Activated gamma-delta T cell treated with anti-CD3 and anti-CD28 coated beads, Interleukin-2, amount 50 U/mL, for 16 hours (primary cell): ENCODE measurements at places on chromosomes 4 and X.

GRCh38 chr4:10057023-10057395, 35.7 kb upstream of the SLC2A9 start:
- no peak for DNase-seq

GRCh38 chrX:96684339-96685209, at the start of gene DIAPH2:
DIAPH2 (plus strand) TSS chrX:96684842.
- DNase-seq: peak; percentile 48

- no peak for DNase-seq
Observed at GRCh38 chr4:73870260-73870659, 1.1 kb downstream of the CXCL1 start.

GRCh38 chr4:121951521-121952110, at the start of gene TRPC3:
TRPC3 (minus strand) TSS chr4:121952060; CDS start chr4:121951680, 380 bp downstream.
- DNase-seq: no peak

- no peak for DNase-seq
Observed at GRCh38 chr4:155818639-155819038, 47.4 kb downstream of the ASIC5 start.

GRCh38 chr4:79854856-79855502, 218.1 kb downstream of the ANTXR2 start:
- no peak for DNase-seq

DNA sequence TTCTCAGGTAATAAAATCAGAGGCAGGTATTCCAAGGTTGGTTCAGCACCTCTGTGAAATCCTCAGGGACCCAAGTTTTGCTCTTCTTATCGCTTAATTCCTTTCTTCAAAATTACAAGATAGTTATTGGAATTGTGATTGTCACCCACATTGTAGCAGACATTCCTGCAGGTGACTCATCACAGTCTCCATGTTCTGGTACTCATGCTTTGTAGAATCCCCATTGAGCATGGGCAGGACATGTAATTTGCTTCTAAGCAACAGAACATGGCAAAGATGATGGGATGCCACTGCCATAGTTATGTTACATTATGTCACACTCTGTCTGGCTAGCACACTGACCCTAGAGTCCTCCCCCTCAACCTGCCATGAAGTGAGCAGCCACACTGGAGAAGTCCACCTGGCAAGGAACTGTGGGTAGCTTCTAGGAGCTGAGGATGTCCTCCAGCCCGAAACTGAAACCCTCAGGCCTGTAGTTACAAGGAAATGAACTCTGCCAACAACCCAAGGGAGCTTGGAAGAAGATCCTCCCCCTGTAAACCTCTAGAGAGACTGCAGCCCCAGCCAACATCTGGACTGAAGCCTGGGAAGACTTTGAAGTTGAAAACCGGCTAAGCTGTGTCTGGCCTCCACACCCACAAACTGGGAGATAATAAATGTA, 58.3 kb upstream of the GUCY1A1 start:
- DNase-seq: no peak

- DNase-seq: no peak
Observed at GRCh38 chr4:65367306-65367705, 303.0 kb downstream of the EPHA5 start.

- DNase-seq: no peak
Observed at GRCh38 chrX:555725-556666, 74.6 kb upstream of the SHOX start.

- DNase-seq: no peak
Observed at GRCh38 chr4:181677621-181678020, 565.6 kb upstream of the TENM3 start.

DNA sequence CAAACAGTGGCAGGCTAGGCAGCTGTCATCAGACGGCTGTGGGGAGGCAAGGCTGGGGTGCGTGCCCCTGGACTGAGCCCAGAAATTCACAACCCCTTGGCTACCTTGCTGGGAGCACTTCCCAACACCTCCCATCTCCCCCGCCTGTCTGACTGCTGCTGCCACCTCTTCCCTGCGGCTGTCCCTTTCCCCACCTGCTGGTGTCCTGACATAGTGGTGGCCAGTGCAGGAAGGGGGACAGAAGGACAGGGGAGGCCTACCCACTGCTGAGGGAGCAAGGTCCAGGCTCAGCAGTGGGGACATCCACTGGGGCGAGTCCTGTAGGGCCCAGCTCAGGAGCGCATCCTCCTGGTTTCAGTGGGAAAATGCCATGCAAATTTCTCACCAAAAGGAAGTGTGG, 3.4 kb downstream of the ABCD1 start:
- no peak for DNase-seq

DNA sequence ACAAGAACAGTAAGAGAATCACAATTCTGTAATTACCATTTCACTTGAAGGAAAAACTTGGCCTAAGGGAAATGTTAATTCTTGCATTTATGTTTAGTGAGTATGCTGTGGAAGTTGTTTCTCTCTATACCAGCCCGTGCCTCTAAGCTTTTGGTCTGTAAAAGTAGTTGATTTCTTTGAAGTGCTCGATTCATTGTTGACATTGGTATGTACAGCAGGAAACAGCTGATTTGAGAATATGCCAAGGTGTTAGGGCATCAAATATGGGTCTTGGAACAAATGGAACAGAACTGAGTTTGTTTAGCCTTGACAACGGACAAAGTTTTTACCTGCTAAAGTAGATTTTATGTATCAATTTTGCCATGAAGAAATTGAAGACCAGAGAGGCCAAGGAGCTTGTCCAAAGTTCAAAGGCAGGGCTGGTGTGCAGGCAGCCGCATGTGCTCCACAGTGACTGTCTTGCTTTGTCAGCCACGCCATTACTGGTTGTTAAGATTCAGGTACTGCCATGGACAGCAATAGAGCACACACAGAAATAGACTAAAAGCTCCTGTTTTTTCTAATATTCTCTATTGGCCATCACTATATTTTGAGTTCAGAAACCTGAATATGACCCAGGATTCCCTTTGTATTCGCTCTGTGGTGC, 75.5 kb upstream of the TLR3 start:
- no peak for DNase-seq

DNA sequence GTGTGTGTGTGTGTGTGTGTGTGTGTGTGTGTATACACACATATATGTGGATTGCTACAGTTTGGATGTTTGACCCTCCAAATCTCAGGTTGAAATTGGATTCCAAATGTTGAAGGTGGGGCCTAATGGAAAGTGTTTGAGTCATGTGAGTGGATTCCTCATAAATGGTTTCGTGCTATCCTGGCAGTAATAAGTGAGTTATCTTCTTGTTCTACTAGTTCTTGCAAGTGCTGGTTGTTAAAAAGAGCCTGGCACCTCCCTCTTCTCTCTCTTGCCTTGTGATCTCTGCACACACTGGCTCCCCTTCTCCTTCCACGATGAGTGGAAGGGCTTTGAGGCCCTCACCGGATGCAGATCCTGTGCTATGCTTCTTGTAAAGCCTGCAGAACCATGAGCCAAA, 344.1 kb downstream of the SH2D1A start:
- DNase-seq: no peak

DNA sequence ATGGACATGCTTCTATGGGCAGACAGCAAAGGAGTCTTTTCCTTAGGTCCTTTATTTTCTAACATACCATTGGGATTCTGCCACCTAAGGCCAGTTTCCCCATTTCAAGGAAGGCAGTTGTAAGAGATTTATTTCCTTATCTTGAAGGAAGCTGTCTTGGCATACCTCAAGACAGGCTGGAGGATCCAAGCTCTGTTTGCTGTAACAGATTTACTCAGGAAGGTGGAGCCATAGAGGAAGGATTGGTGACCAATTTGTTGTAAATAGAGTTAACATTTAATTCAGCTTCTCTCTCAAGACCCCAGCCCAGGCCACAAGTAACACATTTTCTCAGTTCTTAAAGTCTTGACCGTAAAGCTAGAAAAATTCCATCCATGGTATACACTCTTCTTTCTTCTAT, 131.6 kb upstream of the TENM3 start:
- DNase-seq: no peak

DNA sequence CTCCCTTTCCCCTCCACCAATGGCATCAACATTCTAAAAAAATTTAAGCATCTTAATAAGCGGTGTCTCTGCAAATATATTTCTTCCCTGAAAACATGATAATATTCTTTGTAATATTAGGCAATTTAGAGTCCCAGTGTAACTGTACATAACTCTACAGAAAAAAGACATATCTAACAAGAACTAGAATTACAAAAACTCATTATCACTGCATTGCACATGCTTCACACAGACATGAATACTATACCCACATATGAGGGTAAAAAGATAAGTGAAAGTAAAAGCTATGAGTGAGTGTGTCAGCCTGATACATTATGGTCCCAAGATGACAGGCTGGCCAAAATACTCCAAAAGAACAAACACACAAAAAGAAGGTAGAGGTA, 2.4 kb upstream of the FGB start:
- DNase-seq: no peak

GRCh38 chr4:149211876-149212275, 603.8 kb downstream of the IQCM start:
- DNase-seq: no peak

DNA sequence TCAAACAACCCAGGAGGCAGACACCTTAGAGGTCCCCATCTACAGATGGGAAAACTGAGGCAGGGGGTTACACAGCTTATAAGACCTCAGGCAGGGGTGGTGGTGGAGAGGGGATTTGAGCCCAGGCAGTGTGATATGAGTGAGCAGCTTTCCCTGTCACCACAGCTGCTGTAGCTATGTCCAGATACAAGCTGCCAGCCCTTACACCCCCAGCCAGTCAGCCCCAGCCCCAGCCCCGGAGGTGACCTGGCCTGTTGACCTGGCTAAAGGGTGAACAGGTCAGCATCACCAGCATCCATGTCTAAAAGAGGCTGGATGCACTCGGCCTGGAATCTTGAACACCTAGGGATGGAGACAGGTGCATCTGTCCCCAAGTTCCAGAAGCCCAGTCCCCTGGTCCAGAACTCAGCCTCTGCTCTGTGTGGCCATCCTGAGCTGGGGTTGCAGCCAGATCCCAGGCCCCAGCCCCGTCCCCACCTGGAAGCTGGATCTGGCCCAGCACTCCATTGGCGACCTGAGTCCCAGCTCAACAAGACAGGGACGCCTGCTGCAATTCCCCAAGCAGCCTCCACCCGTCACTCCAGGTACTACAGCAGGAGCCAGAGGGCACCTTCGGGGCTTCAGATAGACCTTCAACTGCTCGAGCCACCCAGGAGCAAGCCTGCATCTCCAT, 89.5 kb downstream of the JAKMIP1 start:
- DNase-seq: no peak

DNA sequence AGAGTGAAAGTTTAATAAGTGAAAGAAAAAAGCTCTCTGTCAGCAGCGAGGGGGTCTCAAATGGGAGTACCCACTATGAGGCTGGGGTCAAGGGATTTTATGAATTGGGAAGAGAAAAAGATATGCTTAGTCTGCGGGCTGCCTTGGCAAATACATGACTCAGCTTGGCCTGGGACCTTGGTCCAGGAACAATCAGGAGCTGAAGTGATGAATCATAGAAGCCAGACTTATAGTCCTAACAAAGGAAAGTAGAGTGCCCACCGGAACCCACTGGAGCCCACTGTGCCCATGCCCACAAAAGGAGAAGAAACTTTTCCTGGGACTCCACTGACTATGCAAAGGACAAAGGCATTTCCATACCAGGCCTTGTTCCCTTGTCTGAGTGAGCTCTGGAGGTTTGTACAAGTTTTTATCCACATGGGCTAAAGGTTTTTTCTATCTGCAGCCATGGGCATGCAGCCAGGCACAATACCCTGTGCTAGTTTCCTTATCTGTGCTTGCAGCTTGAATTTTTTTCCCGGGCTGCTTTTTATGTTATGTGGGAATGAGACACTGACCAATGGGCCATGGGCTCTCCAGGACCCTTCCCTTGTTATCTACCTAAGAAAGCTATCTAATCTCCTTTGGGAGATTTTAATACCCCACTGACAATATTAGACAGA, 201.7 kb downstream of the FAM133A start:
- no peak for DNase-seq

DNA sequence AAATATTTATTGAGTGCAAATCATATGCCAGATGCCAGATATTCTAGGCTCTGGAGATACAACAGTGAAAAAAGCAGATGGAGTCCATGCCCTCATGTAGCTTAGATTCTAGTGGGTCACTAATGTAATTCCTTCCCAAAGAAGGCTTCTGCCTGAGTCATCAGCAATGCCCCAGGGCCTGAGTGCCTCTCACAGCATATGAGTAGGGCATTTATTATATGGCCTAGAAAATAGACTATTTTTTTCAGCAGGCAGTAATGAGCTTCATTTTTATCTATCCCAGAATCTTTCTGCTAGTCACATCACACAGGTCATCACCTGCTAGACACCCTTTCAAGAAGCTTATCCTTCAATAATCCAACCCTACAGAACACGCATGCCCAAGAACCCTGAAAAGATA, 22.3 kb downstream of the TMEM31 start:
- no peak for DNase-seq

DNA sequence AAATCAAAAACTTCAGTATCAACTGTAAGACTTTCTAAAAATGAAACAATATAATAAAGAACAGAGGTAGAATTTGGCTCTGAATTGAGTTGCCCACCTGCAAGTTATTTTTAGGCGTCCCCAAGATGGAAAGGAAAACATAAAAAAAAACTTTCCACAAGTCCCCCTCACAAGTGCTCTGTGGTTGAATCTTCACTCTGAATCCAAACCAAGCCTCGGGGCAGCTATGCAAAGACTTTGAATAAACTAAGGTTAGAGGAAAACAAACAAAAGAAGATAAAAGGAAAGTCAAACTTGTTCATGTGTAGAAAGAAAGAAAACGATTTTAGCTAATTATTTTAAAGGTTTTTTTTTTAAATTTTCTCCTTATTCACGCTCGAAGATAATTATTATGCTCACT, 372.4 kb upstream of the SLIT2 start:
- no peak for DNase-seq
